ENCODE measurements at places on chromosomes 4 and X.

DNA sequence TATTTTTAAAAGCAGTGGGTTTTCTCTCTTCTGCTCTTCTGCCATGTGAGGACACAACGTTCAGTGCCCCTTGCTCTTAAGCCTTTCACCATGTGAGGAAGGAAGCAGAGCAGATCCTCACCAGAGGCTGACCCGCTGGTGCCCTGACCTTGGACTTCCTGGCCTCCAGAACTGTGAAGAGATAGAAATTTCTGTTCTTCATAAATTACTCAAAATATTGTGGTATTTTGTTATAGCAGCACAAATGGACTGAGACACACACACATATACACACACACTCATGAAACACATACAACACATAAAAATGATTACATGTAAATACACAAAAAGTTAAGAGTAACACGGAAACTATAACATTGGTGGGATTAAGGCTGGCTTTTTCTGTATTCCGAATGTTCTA is 244.8 kb upstream of the NOCT start:
- no peak for DNase-seq

GRCh38 chr4:137524725-137525369 is 7.4 kb downstream of the PCDH18 start:
- DNase-seq = no peak

GRCh38 chr4:168630445-168631187 is 133.8 kb downstream of the PALLD start:
- no peak for DNase-seq

GRCh38 chr4:76803522-76803921 is 94.4 kb downstream of the SOWAHB start:
- DNase-seq = no peak

DNA sequence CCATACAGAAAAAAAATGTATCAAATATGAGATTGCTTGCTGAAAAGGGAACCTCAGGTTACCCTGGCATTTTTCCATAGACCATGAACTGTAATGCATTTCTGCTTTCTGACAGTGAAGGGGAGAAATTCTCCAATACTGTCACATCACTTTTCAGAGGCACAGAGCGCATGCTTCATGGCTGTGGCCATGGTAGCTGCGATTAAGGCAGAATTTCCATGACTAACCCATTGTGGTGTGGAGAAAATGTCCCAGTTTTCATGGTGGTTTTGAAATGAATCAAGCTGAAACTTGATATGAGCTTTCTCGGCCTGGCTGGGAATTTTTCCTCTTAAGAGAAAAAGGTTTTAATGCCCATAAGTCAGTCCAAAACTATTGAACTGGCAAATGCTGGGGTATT is 39.5 kb upstream of the MAP3K15 start:
- no peak for DNase-seq

DNA sequence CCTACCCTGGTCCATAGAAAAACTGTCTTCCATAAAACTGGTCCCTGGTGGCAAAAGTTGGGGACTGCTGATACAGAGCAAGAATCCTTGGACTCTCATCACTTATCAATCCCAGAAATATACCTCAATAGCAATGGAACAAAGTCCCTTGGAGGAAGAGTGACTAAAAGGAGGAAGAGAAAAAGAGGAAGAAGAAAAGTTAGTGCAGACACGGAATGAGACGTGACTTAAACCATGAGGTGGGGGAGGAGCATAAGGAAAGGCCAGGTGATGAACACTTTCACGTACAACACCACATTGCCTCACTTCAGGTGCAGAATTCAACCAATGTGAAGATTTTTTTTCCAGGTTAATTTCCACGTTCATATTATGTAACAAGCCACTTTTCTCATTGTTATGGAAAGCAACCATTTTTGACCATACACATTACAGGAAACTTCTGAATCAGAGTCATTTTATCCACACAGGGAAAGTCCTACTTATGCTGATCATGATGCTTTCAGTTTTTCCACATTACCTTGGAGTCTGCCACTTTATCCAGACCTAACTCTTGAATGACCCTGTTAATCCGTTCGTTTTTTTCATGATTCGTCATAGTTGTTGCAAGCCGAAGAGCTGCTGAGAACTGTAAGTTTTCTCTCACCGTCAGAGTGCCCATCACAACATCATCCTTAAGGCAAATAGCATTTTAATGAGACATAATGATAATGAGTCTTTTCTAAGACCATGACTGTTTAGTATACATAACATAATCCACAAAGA is 27.7 kb downstream of the ABCG2 start:
- no peak for DNase-seq

GRCh38 chrX:134607523-134607922 is 50.7 kb downstream of the PLAC1 start:
- no peak for DNase-seq

All from activated CD8-positive, alpha-beta memory T cell treated with anti-CD3 and anti-CD28 coated beads for 1 hour (primary cell).